DMS153 (cell line): ENCODE measurements at places on chromosomes 13 and 19.

DNA sequence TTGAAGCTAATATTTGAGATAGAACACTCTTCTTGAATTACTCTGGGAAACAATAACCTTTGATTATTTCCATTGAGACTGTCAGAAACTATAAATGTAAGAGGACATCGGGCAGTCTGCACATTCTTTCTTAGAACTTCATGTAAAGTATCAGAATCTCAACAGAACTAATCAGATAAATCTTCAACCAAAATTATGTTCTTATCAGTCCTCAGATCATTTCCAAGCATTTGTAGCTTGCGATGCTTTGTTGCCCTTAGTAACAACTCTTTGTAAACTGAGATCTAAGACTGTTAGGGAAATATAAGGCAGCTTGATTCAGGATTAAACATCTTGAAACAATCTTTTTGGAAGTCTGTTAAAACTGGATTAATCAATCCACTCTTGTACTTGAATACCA is 70.3 kb downstream of the FNDC3A start:
- no peak for DNase-seq

GRCh38 chr19:10452726-10453618 is 32.6 kb downstream of the PDE4A start:
- no peak for DNase-seq

DNA sequence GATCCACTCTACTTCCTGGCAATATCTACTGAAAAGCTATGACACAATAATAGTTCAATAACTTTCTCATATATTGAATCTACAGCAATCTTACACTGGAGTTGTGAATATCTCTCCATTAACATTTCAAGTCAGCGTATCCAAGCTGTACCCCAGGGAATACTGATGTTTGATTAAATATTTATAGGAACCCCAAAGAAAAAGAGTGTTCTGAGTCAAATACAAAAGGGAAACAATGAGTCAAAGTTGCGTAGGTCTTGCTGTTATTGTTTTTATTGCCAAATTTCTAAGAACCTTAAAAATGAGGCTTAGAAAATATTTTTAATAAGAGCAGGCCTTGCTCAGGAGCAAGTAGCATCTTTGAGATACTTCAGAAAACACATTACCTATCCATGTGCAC is 415.5 kb downstream of the FGF14 start:
- DNase-seq: no peak

- DNase-seq: no peak
Observed at GRCh38 chr19:48907671-48908070, 7.6 kb downstream of the NUCB1 start.
